Vagina (tissue), 2 donors: ENCODE measurements at places on chromosomes 4 and X. TPM values are rescaled to one million over a fixed set of nuclear protein-coding genes. Genes with fewer than 3 reads are reported as not detected.

FRAS1 gene
- 8.8 TPM for total RNA-seq

MCF2 gene
- 0.25 TPM for total RNA-seq

EMCN gene
- 20.1 TPM for total RNA-seq

NSG1 gene
- total RNA-seq: 32.9 TPM

GEMIN8 gene
- 16.5 TPM for total RNA-seq

HTN1 gene
- not detected for total RNA-seq

ARHGEF6 gene
- 16.2 TPM for total RNA-seq

SHROOM4 gene
- total RNA-seq: 10.1 TPM
